Sigmoid colon (tissue), 7 donors: ENCODE measurements at places on chromosomes 5 and 9. TPM values are rescaled to one million over a fixed set of nuclear protein-coding genes. Genes with fewer than 3 reads are reported as not detected.

Gene KIF24
- 0.46 TPM for polyA plus RNA-seq

Gene HBEGF
- polyA plus RNA-seq, result 15.0 TPM

DNA sequence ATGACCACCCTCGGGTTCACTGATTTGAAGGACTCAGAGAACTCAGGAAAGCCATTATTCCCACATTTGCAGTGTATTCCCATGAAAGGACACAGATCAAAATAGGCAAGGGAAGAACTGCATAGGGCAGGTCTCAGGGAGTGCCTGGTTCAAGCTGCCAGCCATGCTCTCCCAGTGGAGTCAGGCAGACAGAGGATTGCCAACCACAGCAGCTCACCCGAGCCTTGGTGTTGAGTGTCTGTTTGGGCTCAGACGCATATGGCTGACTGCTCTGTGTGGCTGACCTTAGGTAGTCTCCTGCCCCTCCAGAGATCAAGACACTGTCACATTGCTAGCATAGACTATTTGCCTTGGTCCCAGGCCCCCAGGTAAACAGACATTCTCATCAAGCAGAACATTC is 115.8 kb upstream of the OTULINL start:
- no peak overlapping the region for H3K4me3 ChIP-seq
- no peak for DNase-seq
- no peaks in the 10 kb centered on the region for H3K27me3 ChIP-seq
- H3K4me1 ChIP-seq, result no peaks in the 10 kb centered on the region
- H3K27ac ChIP-seq, result no peak overlapping the region

DNA sequence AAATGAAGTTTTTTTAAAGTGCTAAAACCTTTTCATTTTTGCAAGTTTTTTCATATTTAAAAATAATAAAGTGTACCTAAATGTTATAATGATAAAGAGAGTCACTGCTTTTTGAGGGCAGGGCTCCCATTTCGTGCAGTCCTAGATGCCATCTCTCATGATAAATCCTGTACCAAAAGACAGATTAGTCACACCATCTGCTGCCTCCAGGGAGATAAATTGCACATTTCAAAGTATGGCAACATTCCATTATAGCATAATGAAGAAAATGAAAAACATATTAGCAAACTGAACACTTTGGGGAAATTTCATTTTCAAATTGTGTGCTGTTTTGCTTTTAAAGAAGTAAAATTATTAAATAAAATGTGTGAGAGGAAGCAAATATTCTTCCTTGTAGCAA is 257.2 kb downstream of the KIAA0825 start:
- H3K27me3 ChIP-seq, result no peaks in the 10 kb centered on the region
- no peak overlapping the region for H3K27ac ChIP-seq
- no peaks in the 10 kb centered on the region for H3K4me1 ChIP-seq
- no peaks in the 10 kb centered on the region for H3K36me3 ChIP-seq

GRCh38 chr5:137264573-137264972 is 234.6 kb downstream of the SPOCK1 start:
- no peak overlapping the region for H3K27ac ChIP-seq
- no peaks in the 10 kb centered on the region for H3K27me3 ChIP-seq
- no peak overlapping the region for H3K4me3 ChIP-seq
- H3K4me1 ChIP-seq, result no peaks in the 10 kb centered on the region
- no peak for DNase-seq
- H3K36me3 ChIP-seq, result no peaks in the 10 kb centered on the region

DNA sequence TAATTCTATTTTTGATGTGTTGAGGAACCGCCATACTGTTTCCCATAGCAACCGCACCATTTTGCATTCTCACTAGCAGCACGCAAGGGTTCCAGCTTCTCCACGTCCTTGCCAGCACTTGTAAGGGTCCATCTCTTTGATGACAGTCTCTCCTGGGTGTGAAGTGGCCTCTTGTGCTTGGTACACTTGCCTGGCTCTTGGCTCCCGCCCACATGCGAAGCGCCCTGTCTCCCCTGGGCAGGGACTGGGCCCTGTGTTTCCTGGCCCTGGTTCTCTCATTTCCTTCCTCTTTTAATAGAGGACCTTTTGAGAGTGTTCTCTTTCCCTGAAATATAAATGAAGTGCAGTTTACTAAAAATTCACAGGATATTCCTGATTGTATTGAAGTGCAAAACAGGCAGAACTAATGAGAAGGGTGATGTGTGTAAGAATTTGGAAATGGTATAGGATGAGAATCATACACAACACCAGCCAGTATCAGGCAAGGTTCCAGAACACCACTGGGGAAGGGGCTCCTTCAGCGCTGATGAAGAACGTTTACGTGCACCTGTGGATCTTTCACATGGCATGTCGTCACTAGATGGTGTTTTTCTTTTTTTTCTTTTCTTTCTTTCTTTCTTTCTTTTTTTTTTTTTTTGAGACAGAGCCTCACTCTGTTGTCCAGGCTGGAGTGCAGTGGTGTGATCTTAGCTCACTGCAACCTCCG is 73.0 kb downstream of the EHMT1 start:
- H3K4me3 ChIP-seq, result no peak overlapping the region
- H3K27ac ChIP-seq, result no peak overlapping the region
- no peaks in the 10 kb centered on the region for H3K27me3 ChIP-seq
- H3K4me1 ChIP-seq, result peaks cover 47% of the 10 kb centered on the region
- H3K36me3 ChIP-seq, result no peaks in the 10 kb centered on the region
- no peak for DNase-seq

DNA sequence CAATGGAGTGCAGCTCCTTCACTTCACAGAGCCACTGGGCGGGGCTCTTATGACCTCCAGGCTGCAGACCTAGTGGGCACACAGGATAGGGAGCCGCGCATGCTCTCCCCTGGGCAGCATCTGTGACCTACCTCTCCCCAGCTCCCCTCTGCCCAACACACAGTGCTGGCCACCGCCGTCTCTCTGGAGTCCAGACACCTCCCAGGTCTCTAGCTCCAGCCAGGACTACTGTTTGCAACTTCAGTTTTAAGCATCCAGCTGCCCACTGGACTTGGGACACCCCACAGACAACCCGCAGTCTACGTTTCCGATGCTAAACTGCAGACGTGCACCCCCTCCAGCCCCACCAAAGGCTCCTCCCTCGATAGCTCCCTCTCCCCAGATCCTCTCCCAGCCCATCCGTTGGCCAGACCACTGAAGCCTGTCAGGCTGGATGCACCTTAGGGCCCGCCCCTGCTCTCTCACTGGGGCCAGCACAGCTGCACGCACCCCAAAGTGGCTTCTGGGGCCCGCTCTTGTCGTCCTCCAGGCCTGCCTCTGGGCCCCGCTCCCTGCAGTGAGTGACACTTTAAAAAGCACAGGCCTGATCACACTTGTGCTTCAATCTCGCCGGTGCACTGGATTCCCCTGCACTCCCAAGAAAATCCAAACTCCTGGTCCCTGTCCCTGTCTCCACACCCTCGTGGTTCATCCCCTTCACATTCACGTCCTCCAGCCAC is 11.3 kb downstream of the FLT4 start:
- H3K27me3 ChIP-seq, result no peaks in the 10 kb centered on the region
- no peaks in the 10 kb centered on the region for H3K4me1 ChIP-seq
- DNase-seq, result peak; percentile 56
- no peak overlapping the region for H3K4me3 ChIP-seq
- H3K36me3 ChIP-seq, result no peaks in the 10 kb centered on the region

GRCh38 chr9:128242828-128243214 is 33.0 kb downstream of the GOLGA2 start:
- H3K36me3 ChIP-seq, result no peaks in the 10 kb centered on the region
- H3K4me1 ChIP-seq, result peaks cover 15% of the 10 kb centered on the region
- H3K4me3 ChIP-seq, result no peak overlapping the region
- DNase-seq, result peak; percentile 76

GRCh38 chr5:26847041-26847736 is 191.2 kb downstream of the CDH9 start:
- H3K27ac ChIP-seq, result no peak overlapping the region
- no peaks in the 10 kb centered on the region for H3K27me3 ChIP-seq
- H3K4me3 ChIP-seq, result no peak overlapping the region
- H3K36me3 ChIP-seq, result no peaks in the 10 kb centered on the region

DNA sequence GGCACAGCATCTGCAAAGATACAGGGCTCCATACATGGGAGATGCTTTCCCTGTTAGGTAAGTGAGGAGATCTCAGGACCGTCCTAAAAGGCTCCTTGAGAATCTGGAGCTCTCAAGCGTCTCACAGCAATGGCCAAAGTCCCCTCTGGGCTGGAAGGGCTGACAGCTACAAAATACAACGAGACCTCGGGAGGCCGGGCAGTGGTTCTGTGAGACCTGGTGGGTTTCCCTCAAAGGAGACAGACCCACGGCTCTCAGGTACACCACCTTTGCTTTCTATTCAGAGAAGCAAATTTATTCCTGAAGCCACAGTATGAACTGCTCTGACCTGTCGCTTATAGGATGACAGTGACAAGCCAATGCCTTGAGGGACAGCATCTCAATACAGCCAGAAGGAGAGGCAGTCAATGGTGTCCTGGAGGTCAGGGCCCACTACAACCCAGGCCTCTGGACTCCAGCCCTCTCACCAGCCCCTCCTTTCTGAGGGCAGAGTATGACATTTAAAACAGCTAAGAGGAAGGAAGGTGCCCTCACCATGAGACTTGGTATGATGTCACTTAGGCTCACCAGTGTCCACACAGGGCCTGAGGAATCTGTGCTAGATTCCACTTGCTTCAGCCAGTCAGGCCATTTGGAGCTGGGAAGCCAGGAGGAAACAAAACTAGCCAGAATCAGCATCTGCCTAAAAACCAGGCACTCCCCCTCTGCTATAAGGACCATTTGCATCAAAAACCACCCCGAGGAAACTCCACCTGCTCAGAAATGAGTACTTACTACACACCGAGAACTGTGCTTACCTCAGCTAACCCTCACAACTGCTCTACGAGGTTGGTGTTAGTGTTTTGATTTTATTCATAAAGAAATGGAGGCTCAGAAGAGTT is 86.5 kb upstream of the FSTL4 start:
- peak; percentile 25 for DNase-seq
- no peak overlapping the region for H3K4me3 ChIP-seq
- H3K36me3 ChIP-seq, result no peaks in the 10 kb centered on the region
- no peaks in the 10 kb centered on the region for H3K27me3 ChIP-seq
- no peaks in the 10 kb centered on the region for H3K4me1 ChIP-seq
